Sigmoid colon (tissue), 7 donors: ENCODE measurements at places on chromosomes 7 and 10. TPM values are rescaled to one million over a fixed set of nuclear protein-coding genes. Genes with fewer than 3 reads are reported as not detected.

Gene RAB11FIP2
- 46.8 TPM for total RNA-seq

Gene SLIT1
- total RNA-seq = 1.4 TPM

Gene UPK3B
- 0.71 TPM for total RNA-seq

Gene MBLAC1
- 5.8 TPM for total RNA-seq

Gene SFTPA2
- not detected for total RNA-seq

Gene NKX1-2
- not detected for total RNA-seq

Gene CTBP2
- total RNA-seq = 52.5 TPM

Gene ARHGEF35
- total RNA-seq = 2.9 TPM

Gene UNCX
- total RNA-seq = not detected

Gene RNF32
- 2.1 TPM for total RNA-seq

Gene ADRB1
- 5.0 TPM for total RNA-seq

Gene ZNF33B
- total RNA-seq = 21.9 TPM

Gene GATA3
- not detected for total RNA-seq

Gene TMEM273
- 8.7 TPM for total RNA-seq

Gene CDC14C
- not detected for total RNA-seq

Gene CCAR1
- total RNA-seq = 42.5 TPM

Gene CALML5
- total RNA-seq = not detected

Gene FRAT1
- 4.1 TPM for total RNA-seq

Gene BHLHA15
- not detected for total RNA-seq

Gene KIAA1217
- total RNA-seq = 11.4 TPM

Gene DRGX
- not detected for total RNA-seq
